ENCODE measurements at places on chromosomes 6 and 20.

DNA sequence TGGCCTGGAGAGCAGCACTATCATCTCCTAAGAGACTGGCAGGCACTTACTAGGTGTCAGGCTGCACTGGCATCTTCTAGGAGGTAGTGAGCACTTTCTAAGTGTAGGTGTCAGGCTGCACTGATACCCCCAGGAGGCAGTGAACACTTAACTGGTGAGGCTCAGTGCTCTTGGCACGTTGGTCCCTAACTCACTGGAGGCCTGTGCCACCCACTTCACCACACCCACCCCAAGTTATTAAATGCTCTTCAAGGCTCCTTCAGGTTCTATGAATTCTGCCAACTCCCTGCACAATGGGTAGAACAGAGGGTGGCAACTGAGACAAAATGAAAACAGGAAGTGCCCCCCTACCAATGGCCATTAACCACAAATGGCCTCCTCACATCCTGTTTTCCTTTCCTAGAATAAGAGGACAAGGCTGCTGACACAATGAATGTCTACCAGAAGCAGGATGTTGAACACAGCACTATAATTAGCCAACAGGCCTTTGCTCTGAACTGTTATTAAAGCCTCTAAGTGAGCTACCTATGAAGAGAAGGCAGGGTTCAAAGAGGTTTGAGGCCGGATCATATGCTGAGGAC is 29.4 kb downstream of the NCOA5 start:
- DNase-seq = no peak

- DNase-seq = no peak
Observed at GRCh38 chr20:17377231-17377630, 150.4 kb downstream of the PCSK2 start.

DNA sequence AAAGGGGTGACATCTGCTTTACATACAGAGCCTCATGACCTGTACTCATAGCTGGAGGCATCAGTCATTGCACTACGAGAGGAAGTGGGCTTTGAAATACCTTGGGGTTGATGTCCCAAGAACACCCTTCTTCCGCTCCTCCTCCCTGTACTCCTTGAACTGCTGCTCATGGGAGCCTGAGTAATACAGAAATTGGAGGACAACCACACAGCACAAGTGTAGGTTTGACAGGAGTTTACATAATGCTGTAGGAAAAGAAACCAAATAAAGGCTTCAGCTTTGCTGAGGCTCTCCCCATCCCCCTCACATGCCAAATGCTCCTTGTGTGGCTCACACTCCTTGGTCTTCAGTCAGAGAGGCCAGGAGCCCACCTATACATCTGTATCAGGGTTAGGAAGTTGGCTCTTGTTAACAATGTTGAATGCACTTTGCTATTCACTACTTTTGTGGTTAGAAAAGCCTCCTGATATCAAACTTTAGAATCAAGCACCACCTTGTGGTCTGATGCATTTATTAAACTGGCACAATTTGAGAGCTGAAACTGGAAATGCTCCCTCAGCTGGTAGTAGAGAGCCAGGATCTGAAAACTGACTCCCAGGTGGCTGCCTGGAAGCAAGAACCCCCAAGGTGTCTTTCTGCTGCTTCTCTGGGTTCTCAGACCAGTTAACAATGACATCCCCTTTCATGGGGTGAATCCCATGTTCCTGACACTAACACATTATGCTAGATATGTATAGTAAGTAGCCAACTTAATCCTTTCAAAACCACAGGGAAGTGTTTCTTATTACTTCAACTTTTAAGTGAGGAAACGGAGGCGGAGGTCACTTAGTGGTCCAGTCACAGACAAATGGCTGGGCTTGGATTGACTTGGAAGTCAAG is 56.2 kb upstream of the EDN1 start:
- DNase-seq = peak; percentile 34

DNA sequence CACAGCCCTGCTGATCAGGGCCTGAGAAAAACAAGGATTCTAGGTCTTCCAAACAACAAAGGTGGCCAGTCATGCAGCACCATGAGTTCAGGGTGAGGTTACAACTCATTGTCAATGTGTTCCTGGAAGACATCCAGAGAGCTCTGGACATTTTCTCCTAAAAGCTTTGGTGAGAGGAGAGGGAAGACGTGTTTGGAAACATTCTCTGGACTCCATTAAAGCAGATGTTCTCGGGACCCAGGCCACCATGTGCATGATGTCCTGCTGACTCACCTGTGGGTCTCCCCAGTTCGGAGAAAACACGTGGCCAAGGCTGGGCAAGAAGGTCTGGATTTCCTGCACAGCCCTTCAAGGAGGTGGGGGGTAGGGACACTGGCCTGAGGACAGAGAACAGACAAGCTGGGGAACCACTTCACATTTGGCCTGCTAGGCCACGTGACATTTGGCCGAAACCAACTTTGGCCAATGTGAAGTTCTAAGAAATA is 61.6 kb downstream of the KCNB1 start:
- no peak for DNase-seq

DNA sequence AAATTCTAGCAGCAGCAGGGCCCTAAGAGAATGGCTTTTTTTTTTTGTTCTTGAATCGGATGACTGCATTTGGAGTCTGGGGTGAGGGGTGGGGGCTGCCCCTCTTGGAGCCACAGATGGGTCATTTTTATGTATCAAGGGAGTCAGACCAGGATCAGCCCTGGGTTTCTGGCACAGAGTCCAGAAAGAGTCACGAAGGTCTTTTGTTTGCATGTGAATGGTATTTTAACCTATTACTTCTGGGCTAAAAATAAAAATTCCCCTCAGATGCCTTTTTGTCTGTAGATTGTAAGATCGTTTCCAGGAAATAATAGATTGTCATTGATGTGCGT is 72.5 kb downstream of the PHACTR3 start:
- no peak for DNase-seq

DNA sequence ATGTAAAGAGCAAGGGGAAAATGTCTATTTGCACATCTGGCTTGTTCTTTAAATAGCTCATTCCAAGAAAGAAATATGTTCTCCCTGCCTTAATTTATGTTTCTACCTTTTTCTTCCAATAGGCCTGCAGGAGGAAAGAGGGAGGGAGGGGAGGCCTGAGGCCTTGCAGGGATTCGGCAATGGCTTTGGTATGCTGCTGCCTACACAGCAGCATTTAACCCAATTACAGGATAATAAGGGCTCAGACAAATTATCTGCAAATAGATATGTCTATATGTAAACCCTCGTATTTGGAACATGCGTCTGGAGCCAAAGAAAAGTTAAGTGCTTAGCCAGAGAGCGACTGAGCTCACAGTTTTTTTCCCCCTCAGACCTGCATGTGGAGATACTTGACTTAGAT is 277.2 kb downstream of the CDC5L start:
- no peak for DNase-seq

- DNase-seq = no peak
Observed at GRCh38 chr6:37218511-37218910, 39.1 kb upstream of the TBC1D22B start.

- DNase-seq = peak; percentile 50
Observed at GRCh38 chr6:10633216-10633615, 61.2 kb downstream of the C6orf52 start.

GRCh38 chr20:37193821-37194220 is 14.5 kb upstream of the MROH8 start:
- no peak for DNase-seq

GRCh38 chr6:53830366-53830765 is 35.6 kb downstream of the LRRC1 start:
- no peak for DNase-seq

- peak; percentile 47 for DNase-seq
Observed at GRCh38 chr6:40550202-40551101, 36.7 kb downstream of the LRFN2 start.

- peak; percentile 22 for DNase-seq
Observed at GRCh38 chr6:55980627-55981211, 105.3 kb upstream of the BMP5 start.

All from GM20000 (cell line).